Ascending aorta (tissue), 2 donors: ENCODE measurements at places on chromosomes 1 and 21. TPM values are rescaled to one million over a fixed set of nuclear protein-coding genes. Genes with fewer than 3 reads are reported as not detected.

GRCh38 chr1:111483876-111484275 lies 10.1 kb downstream of the C1orf162 start:
- H3K27ac ChIP-seq: no peak overlapping the region
- no peak overlapping the region for H3K4me3 ChIP-seq
- peaks cover 7% of the 10 kb centered on the region for H3K4me1 ChIP-seq
- no peak for DNase-seq
- H3K27me3 ChIP-seq: no peaks in the 10 kb centered on the region
- no peaks in the 10 kb centered on the region for H3K36me3 ChIP-seq

GRCh38 chr1:22285549-22286396 lies 142.9 kb upstream of the WNT4 start:
- H3K27me3 ChIP-seq: no peaks in the 10 kb centered on the region
- H3K4me1 ChIP-seq: no peaks in the 10 kb centered on the region
- H3K27ac ChIP-seq: no peak overlapping the region

- no peaks in the 10 kb centered on the region for H3K36me3 ChIP-seq
- H3K4me1 ChIP-seq: no peaks in the 10 kb centered on the region
- H3K27me3 ChIP-seq: no peaks in the 10 kb centered on the region
- no peak overlapping the region for H3K27ac ChIP-seq
- no peak overlapping the region for H3K4me3 ChIP-seq
- no peak for DNase-seq
These were observed 11.3 kb downstream of the CDA start for GRCh38 chr1:20600156-20600555.

- DNase-seq: no peak
- no peak overlapping the region for H3K4me3 ChIP-seq
- no peak overlapping the region for H3K27ac ChIP-seq
- H3K27me3 ChIP-seq: peaks cover 41% of the 10 kb centered on the region
- no peaks in the 10 kb centered on the region for H3K36me3 ChIP-seq
- H3K4me1 ChIP-seq: peaks cover 6% of the 10 kb centered on the region
These were observed 1.9 kb upstream of the LHX8 start for GRCh38 chr1:75132242-75132811.

Gene CD160
- not detected for total RNA-seq

Gene AUNIP
- total RNA-seq: not detected

- H3K4me1 ChIP-seq: no peaks in the 10 kb centered on the region
- H3K36me3 ChIP-seq: no peaks in the 10 kb centered on the region
- H3K4me3 ChIP-seq: no peak overlapping the region
- no peaks in the 10 kb centered on the region for H3K27me3 ChIP-seq
These were observed 110.0 kb upstream of the SPAG17 start for GRCh38 chr1:118294875-118295642.

Gene KRTAP11-1
- total RNA-seq: not detected

DNA sequence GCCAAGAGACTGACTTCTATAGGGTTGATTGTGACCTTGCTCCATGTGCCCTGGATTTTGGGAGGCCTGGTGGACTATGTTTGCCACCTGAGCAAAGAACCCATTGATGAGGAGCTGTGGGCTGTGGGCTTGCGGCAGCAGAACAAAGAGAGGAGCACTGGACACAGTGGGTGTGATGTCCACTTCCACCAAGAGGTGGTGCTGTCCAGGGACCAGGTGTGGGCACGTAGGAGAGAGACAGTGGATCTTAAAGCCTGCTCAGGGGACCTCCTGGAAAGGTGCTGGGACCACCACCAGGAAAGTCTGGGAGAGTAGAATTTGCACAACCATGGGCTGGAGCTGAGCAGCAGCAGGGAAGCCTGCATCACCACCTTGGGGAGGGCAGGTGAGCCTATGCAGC lies 106.7 kb upstream of the ETS2 start:
- no peak overlapping the region for H3K27ac ChIP-seq
- peaks cover 4% of the 10 kb centered on the region for H3K4me1 ChIP-seq
- H3K36me3 ChIP-seq: no peaks in the 10 kb centered on the region
- no peaks in the 10 kb centered on the region for H3K27me3 ChIP-seq
- no peak for DNase-seq
- H3K4me3 ChIP-seq: no peak overlapping the region

Gene HOOK1
- not detected for total RNA-seq

DNA sequence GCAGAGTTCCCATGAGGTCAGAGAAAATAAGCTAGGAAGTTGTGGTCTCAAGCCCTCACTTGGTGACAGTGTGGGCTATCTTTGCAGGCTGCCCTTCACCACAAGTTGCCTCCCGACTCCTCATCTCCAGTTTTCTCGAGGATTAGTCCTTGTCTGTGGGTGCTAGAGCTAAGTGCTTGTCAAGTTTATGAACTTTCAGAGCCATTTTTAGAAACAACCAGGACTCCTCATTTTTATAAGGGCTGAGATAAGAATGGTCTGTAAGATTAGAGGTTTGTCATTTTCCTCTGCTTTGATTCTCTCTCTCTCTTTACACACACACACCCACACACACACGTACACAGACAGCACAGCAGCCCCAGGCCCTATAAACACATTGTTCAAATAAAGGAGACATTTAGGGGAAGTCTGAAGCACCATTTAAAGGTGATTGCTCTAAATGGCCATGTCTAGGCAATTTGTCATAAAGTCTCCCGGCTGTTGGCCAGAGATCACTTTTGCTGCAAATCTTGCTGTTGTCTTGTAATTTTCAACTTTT lies 127.2 kb downstream of the LACTBL1 start:
- H3K4me1 ChIP-seq: peaks cover 5% of the 10 kb centered on the region
- no peaks in the 10 kb centered on the region for H3K36me3 ChIP-seq
- H3K4me3 ChIP-seq: no peak overlapping the region
- no peaks in the 10 kb centered on the region for H3K27me3 ChIP-seq
- no peak overlapping the region for H3K27ac ChIP-seq
- no peak for DNase-seq

DNA sequence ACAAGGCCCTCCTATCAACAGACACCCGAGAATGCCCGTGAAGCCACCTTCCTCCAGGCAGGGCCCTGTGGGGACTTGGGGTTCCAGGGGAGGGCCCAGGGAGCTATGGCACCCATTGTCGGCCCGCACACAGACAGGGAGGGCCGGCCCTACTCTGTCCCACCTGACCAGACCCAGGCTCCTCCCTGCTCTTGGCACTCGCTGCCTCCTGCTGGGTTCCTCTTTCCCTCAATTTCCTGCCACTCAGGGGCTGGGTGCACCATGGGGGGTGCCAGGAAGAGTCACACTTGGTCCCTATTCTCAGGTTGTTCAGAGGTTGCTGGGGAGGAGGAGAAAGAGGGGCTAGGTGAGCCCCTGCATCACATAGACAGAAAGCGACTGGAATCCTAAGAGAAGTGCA lies 8.0 kb upstream of the OXCT2 start:
- no peaks in the 10 kb centered on the region for H3K36me3 ChIP-seq
- no peaks in the 10 kb centered on the region for H3K4me1 ChIP-seq
- peak; percentile 50 for DNase-seq
- no peaks in the 10 kb centered on the region for H3K27me3 ChIP-seq
- no peak overlapping the region for H3K4me3 ChIP-seq

DNA sequence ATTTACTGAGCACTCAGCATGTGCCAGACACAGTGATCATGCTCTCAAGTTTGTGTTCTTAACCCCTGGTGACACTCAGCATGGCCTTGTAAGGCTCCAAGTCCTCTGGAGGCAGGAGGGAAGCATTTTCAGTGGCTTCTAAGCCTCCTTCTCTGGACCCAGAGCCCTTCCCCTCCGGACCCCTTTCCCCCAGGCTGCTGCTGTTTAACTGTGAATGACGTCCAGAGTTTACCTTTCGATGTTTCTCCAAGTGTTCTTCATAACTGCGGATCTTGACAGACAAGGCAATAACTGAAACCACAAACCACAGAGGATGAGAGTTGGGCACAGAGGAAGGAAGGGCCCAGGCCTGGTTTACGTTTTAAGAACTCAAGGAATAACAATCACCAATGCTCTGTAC lies 6.5 kb downstream of the MRPS15 start:
- H3K27me3 ChIP-seq: no peaks in the 10 kb centered on the region

GRCh38 chr1:219724440-219724839 lies 111.5 kb upstream of the ZC3H11B start:
- H3K4me3 ChIP-seq: no peak overlapping the region
- no peak for DNase-seq
- no peak overlapping the region for H3K27ac ChIP-seq
- no peaks in the 10 kb centered on the region for H3K27me3 ChIP-seq
- no peaks in the 10 kb centered on the region for H3K36me3 ChIP-seq
- H3K4me1 ChIP-seq: no peaks in the 10 kb centered on the region

- no peak for DNase-seq
- H3K4me1 ChIP-seq: no peaks in the 10 kb centered on the region
- H3K27ac ChIP-seq: no peak overlapping the region
- H3K4me3 ChIP-seq: no peak overlapping the region
These were observed 181.3 kb downstream of the ATP6V1G3 start for GRCh38 chr1:198359024-198359653.

- no peak overlapping the region for H3K27ac ChIP-seq
- no peak for DNase-seq
- no peaks in the 10 kb centered on the region for H3K4me1 ChIP-seq
- no peaks in the 10 kb centered on the region for H3K27me3 ChIP-seq
- H3K36me3 ChIP-seq: no peaks in the 10 kb centered on the region
These were observed 333.3 kb downstream of the MRPL39 start for GRCh38 chr21:25273959-25274358.

Gene LACTBL1
- not detected for total RNA-seq
